ENCODE measurements at places on chromosomes 3 and 15.

GRCh38 chr3:53694046-53694445 is 152.2 kb downstream of the CHDH start:
- no peak for DNase-seq

DNA sequence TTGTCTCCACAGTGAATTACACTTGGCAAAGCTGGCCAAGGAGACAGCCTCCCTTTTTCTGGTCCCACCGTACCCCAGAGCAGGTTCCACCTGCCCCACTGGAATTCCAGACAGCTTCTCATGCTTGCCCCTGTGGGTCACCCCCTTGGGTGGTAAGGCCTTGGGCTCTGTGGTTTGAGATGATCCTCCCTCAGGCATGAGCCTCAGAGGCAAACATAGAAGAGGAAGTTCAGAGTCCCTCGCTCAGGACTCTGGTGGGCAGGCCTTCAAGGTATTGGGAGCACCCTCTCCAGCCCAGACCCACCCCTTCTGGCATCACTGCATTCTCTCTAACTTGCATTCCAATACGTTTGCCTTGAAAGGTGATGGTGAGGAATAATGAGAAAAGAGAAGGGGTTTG is 17.6 kb upstream of the UBA7 start:
- DNase-seq = no peak

DNA sequence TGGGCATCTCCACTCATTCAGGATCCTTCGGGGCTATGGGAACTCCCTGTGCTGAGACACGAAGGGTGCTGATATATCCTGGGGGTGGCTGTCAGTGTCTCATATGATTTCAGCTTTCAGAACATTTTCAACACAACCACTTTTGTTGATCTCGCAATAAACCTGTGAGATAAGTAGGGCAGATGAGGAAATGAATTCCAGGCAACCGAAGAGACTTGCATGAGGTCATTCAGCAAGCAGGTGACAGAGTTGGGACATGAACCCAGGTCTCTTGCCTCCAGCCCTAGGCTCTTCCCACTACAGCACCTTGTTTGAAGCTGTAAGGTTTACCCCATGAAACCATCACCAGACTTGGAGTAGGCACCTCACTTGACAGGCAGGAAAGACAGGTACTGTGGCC is 16.6 kb downstream of the DUOX1 start:
- DNase-seq = no peak

GRCh38 chr3:71689291-71689690 is 35.9 kb downstream of the EIF4E3 start:
- DNase-seq = no peak

Measured in T follicular helper cell (primary cell).